ENCODE measurements at places on chromosomes 3 and 15.

- no peak for DNase-seq
These were observed 188.6 kb downstream of the SHQ1 start for GRCh38 chr3:72659596-72659995.

DNA sequence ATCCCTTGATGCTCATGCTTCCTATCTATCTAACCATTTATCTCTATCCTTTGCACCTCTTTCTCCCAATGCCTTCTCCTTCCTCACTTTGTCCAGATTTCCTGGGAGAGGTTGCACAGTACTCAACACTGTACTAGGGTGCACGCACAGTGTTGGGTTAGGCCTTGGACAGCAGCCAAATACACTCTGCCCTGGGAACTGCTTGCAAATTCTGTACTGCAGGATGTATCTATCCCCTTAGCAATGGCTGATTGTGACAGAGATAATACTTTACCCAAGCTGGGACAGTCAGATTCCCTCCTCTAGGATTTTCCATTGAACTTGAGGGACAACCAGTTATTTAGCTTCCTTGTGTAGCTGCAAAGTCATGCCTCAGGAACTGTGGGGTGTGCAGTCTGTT, 113.3 kb downstream of the IL20RB start:
- DNase-seq = no peak

- no peak for DNase-seq
These were observed 27.1 kb downstream of the DNAJC13 start for GRCh38 chr3:132444383-132444782.

DNA sequence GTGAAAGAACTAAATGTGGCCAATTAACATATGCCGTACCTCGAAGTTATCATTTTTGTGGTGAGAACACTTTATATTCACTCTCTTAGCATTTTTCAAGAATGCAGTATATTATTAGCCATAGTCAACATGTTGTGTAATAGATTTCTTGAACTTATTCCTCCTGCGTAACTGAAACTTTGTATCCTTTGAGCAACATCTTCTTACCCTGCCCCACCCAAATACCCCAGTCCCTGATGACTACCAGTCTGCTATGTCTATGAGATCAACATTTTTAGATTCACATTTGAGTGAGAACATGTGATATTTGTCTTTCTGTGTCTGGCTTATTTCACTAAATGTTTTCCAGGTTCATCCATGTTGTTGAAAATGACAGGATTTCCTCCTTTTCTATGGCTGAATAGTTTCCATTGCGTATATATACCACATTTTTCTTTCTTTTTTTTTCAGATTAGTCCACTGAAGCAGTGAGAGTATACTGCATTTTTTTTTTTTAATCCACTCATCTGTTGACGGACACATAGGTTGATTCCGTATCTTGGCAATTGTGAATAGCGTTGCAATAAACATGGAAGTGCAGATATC, 12.7 kb upstream of the KBTBD8 start:
- no peak for DNase-seq

GRCh38 chr15:58260725-58261267, 122.6 kb downstream of the AQP9 start:
- DNase-seq = no peak

DNA sequence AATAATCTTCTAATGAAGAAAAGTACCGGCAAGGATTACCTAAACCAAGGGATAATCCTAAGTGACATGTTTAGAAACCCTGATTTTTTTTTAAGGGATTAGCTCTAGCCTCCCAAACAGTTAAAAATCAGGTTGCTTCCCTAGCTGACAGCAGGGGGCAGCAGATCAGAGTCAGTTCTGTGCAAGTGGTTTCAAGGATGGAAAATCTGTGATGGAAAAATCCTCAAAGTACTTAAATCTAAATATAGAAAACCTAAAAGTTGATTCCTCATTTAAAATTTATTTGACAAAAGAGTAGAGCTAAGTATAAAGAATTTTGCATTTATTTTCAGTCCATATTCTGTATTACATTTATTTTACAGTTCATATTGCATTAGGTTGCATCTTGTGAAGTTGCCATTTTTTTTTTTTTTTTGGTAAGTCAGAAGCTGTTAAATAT, 107.6 kb downstream of the PEX5L start:
- DNase-seq = peak; percentile 64

DNA sequence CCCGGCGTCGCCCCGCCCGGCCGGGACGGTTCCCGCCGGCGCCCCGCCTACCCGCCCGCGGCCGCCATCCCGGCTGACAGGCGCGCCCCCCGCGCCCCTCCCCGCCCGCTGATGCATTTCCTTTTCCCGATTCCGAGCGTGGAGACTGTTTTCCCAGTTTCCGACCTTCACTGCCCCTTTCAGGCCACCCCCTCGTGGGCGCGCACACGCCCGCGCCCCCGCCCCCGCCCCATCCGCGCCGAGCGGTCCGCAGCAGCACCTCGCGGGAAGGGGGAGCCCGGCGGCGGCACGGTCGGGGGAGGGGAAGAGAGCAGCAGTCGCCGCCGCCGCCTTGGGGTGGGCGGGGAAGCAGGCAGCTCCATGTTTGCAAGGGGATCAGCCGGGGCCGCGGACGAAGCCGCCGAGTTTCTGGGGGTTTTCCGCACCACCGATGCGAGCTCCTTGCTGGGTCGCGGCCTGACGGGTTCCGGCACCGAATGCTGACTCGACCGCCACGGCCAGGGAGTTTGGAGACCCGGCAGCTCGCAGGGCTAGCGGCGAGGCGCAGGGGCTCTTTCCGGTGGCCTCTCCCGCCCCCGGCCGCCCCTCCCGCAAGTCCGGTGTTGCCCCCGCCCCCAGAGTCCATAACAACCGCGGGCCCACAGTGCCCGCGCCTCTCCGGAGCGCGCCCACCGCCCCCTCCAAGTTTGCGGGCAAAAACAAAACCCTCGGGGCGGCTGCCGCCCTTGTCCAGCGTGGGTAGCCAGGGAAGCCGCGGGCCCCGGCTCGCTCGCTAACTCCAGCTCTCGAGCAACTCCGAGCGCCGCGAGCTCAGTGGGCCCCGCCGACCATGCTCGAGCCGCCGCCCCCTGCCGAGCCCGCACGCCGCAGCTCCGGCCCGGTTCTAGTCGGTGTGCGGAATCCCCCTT, 3.2 kb upstream of the SIN3A start:
- DNase-seq = peak; percentile 50

GRCh38 chr3:16838561-16838960, 46.2 kb upstream of the PLCL2 start:
- no peak for DNase-seq

- DNase-seq = no peak
These were observed 35.0 kb downstream of the SUCNR1 start for GRCh38 chr3:151908399-151908798.

DNA sequence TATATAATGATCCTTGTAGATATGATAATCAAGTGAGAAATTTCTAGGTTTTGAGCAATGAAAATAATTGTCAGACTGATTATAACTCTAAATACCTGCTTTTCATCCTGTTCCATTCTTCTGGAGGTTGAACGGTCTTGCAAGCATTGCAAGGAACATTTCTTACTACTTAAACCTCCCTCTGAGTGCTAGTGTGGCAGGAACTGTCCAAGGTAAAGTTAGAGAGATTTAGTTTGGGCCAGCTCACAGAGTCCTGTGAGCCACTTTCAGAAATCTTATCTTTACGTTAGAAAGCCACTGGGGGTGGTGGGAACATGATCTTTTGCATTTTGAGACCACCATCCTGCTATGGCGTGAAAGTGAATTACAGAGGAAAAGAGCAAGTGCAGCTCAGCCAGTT, 121.1 kb upstream of the NPHP3 start:
- DNase-seq = no peak

DNA sequence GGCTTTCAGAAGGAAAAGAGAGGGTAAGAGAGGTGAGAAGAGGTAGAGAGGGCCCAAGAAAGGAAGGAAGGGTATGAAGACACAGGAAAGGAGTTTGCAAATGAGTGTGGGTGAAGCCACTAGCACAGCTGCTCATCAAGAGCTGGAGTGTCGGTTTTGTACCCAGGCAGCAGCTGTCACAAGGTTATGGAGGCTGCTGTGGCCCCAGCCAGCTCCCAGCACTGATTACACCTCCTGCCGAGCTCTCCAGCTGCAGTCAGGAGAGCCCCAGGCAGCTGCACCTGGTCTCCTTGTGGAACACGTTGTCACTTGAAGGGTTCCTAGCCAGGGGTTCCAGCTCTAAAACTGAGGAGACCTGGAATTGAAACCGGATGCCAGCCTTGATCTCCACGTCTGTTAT, 60.4 kb upstream of the CHD2 start:
- no peak for DNase-seq

DNA sequence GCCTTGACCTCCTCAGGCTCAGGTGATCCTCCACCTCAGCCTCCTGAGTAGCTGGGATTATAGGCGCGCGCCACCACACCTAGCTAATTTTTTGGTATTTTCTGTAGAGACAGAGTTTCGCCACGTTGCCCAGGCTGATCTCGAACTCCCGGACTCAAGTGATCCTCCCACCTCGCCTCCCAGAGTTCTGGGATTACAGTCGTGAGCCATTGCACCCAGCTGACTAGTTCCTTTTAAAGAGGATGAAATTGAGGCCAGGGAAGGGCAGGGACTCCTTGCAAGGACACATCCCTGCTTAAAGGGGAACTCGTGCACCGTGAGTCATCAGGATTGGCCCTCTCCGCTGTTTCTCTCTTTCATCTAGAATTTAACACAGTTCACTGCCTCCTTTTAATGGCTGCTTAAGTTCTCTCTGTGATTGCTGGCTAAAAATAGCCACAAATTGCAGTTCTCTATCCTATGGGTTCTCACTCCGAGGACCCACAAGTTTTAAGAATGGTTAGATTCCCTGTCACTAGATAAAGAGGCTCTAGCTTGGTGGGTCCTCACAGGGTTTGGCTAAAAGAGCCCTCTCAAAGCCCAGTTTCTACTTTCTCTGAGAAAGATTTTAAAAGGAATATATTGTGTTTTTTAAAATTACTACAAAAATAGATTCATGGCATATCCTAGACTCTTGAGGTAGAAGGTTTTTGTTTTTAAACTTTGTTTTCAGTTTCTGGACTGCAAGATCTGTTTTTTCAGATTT, 1.4 kb downstream of the CRTAP start:
- DNase-seq = no peak

DNA sequence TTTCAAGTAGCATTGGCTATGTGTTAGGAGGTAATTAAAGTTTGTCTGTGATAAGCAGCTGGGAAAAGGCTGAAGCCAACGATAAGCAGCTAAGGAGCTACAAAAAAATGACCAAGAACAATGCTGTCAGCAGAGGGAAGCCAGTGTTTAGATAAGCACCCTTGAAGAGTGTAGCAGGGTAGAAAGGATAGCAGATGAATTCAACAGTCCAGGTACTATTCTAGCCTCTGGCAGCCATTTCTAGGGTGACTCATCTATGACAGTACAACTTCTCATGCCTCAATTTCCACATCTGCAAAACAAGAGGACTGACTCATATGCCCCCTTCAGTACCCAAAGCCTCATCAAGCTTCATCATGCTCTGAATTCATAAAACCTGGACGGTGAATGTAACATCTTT, 617.6 kb upstream of the UBE2E2 start:
- no peak for DNase-seq

DNA sequence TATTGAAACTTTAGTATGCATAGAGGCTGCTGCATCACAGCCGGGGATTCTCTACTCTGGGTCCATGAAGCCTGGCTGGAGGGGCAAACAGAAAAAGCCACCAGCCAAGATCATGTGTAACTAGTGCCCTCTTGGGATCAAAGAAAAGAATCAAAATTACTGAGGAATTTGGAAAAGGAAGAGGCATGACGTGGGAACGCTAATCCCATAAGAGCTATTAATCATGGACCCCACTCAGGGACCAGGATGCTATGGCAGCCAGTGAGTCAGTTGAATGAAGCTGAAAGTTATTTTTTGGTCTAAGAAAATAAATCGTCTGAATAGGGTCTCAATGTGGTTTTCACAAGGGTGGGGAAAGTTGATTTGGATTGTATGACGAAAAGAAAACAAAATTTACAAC, 1165.1 kb downstream of the ROBO2 start:
- no peak for DNase-seq

DNA sequence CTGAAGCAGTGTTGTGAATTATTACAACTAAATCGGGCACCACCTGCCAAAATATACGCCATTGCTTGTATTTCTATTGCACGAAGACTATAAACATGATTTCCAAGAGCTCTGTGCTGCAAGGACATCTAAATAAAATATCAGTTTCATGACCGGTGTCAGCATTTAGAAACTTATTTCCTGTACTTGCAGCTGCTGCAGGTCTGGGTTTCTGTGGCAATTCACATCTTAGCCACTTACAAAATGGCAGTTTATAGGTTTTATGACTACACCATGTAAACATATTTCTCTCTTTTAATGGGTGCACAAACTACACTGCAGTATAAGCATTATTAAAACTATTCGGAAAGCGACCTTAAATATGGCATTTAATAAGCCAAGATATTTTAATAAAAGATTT, 359.4 kb downstream of the VPS13C start:
- DNase-seq = no peak

DNA sequence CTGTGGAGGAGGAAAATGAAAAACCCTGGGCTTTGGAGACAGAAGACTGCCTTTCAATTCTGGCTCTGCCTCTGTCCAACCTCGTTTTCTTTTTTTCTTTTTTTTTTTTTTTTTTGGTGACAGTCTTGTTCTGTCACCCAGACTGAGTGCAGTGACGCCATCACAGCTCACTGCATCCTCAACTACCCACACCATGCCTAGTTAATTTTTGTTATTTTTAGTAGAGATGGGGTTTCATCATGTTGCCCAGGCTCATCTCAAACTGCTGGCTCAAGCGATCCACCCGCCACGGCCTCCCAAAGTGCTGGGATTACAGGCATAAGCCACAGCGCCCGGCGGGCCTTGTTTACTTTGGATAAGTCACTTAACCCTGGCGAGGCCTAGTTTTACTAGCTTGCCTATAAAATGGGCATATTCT, 66.3 kb upstream of the SLC25A26 start:
- DNase-seq = no peak

GRCh38 chr3:59752925-59753324, 703.1 kb upstream of the CFAP20DC start:
- DNase-seq = no peak

- no peak for DNase-seq
These were observed 951 bp downstream of the TARS3 start for GRCh38 chr15:101723171-101723873.

GRCh38 chr15:36755341-36756000, 176.0 kb downstream of the CDIN1 start:
- no peak for DNase-seq

- DNase-seq = no peak
These were observed 607 bp upstream of the SENP2 start for GRCh38 chr3:185585518-185585858.

- no peak for DNase-seq
These were observed 122.0 kb upstream of the RARB start for GRCh38 chr3:25306066-25306465.

GRCh38 chr15:62453375-62453774, 288.3 kb upstream of the C2CD4B start:
- DNase-seq = no peak

DNA sequence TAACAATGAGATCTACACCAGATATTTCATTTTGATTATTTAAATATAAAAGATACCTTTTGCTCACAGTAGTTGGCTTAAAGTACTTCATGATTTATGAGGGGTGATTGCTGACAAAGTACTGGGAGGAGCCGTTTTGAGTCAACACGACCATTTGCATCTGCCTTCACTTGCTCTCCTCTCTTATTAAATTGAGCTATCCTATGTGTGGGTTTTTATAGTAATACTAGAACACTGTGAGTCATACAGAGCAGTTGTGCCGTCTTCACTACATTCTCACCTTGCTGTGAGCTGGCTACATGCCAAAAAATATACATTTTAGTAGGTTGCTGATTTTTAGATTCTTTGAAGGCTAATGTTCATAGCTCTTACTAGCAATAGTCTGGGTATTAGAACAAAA, 161.2 kb downstream of the ALCAM start:
- DNase-seq = no peak

All from neural crest cell (in vitro differentiated cells).